ENCODE measurements at places on chromosomes 2 and 18. TPM values are rescaled to one million over a fixed set of nuclear protein-coding genes. Genes with fewer than 3 reads are reported as not detected.

Gene KIAA2012
- not detected for total RNA-seq

DNA sequence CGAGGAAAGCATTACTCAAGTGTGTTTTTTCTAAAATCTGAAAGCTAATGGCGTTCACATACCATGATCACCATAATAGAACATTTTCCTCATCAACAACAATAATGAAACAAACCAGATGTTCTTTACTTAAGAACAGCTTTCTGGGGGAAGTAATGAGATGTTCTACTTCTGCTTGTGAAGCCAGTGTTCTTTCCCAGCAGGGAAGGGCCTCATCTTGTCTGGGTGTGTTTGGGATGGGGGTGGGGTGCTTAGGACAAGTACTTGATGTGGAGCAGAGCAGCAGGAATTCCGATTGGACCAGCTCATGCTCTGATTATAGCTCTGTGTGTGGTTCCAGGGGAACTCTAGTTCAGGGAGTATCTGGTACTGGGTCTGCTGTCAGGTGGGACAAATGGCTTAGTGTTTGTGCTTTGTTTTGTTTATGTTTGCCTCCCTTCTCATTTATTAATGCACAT, 163.0 kb upstream of the NOSTRIN start:
- H3K4me1 ChIP-seq: no peaks in the 10 kb centered on the region
- H3K36me3 ChIP-seq: no peaks in the 10 kb centered on the region
- H3K27ac ChIP-seq: no peak overlapping the region
- peak; percentile 68 for DNase-seq
- no peak overlapping the region for H3K4me3 ChIP-seq

Gene MC4R
- not detected for total RNA-seq

- no peaks in the 10 kb centered on the region for H3K36me3 ChIP-seq
- H3K4me1 ChIP-seq: peaks cover 18% of the 10 kb centered on the region
- H3K27me3 ChIP-seq: no peaks in the 10 kb centered on the region
- DNase-seq: no peak
- H3K27ac ChIP-seq: no peak overlapping the region
- no peak overlapping the region for H3K4me3 ChIP-seq
These were observed 333.6 kb downstream of the METTL4 start for GRCh38 chr18:2237706-2238105.

Gene CKAP2L
- total RNA-seq: 2.1 TPM

GRCh38 chr18:33576999-33577646, 896 bp upstream of the ASXL3 start:
- DNase-seq: no peak
- H3K27ac ChIP-seq: no peak overlapping the region
- peaks cover 6% of the 10 kb centered on the region for H3K27me3 ChIP-seq
- peak overlapping the region; percentile 89 for H3K4me3 ChIP-seq
- peaks cover 10% of the 10 kb centered on the region for H3K4me1 ChIP-seq

GRCh38 chr2:178244777-178245176, 50.5 kb downstream of the OSBPL6 start:
- DNase-seq: no peak
- no peaks in the 10 kb centered on the region for H3K27me3 ChIP-seq
- H3K4me3 ChIP-seq: no peak overlapping the region
- H3K4me1 ChIP-seq: peaks cover 9% of the 10 kb centered on the region
- H3K36me3 ChIP-seq: no peaks in the 10 kb centered on the region
- H3K27ac ChIP-seq: no peak overlapping the region

Gene RAX
- not detected for total RNA-seq

Gene MATN3
- total RNA-seq: 13.3 TPM

Gene TMEFF2
- total RNA-seq: 0.41 TPM

GRCh38 chr2:64223055-64223454, 78.8 kb upstream of the PELI1 start:
- peaks cover 27% of the 10 kb centered on the region for H3K27me3 ChIP-seq
- H3K4me3 ChIP-seq: no peak overlapping the region
- DNase-seq: no peak
- no peaks in the 10 kb centered on the region for H3K36me3 ChIP-seq
- no peak overlapping the region for H3K27ac ChIP-seq
- peaks cover 3% of the 10 kb centered on the region for H3K4me1 ChIP-seq

Gene KYNU
- total RNA-seq: 0.72 TPM

Gene TPO
- total RNA-seq: not detected

Gene SIGLEC15
- 0.19 TPM for total RNA-seq

- H3K27ac ChIP-seq: no peak overlapping the region
- no peak for DNase-seq
- peaks cover 25% of the 10 kb centered on the region for H3K27me3 ChIP-seq
- no peak overlapping the region for H3K4me3 ChIP-seq
- no peaks in the 10 kb centered on the region for H3K36me3 ChIP-seq
- no peaks in the 10 kb centered on the region for H3K4me1 ChIP-seq
These were observed 5.7 kb upstream of the NMUR1 start for GRCh38 chr2:231535961-231536360.

Gene LRP2
- total RNA-seq: 0.79 TPM

Gene KCNG3
- 0.14 TPM for total RNA-seq

DNA sequence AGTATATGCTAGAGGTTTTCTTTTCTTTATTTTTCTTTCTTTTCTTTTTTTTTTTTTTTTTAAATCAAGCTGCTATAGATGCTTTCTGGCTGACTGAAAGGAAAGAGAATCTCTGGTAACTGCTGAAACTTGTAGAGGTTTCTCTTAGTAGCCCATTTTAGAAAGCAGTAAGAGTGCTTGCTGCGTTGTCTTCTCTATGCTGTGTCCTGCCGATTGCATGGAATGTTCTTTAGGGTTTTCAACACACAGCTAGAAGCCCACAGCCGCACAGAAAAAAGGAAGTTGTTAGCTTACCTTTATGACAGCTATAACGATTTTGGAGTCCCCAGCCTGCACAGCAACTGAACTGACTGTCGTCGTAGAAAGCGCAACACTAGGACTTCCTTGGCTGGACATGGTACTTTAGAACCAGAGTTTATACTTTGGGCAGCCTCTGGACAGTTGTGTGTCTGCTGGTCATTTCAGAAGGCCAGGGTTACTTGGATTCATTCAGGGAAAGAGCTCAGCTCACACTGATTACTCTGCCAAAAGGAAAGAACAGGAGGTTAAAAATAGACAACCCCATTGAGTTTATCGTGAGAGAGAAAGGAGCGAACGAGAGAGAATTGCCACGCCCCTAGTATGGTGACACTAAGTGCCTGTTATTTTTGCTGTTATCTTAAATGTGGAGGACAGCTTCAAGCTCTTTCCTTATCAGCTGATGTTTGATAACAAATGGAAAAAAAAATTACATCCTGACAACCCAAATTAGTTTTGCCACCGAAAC, at the start of gene CCDC141:
Gene CCDC141, minus strand, starts transcription at position 592 of the 766 bp plus-strand sequence. Its CDS starts 196 bp downstream, at position 396.
- no peak for DNase-seq
- H3K27me3 ChIP-seq: no peaks in the 10 kb centered on the region
- H3K36me3 ChIP-seq: no peaks in the 10 kb centered on the region
- H3K4me1 ChIP-seq: no peaks in the 10 kb centered on the region
- H3K27ac ChIP-seq: no peak within 1 kb of the TSS
- no peak within 1 kb of the TSS for H3K4me3 ChIP-seq

GRCh38 chr18:47346016-47346415, 94.6 kb upstream of the SKOR2 start:
- peaks cover 4% of the 10 kb centered on the region for H3K4me1 ChIP-seq
- H3K27ac ChIP-seq: no peak overlapping the region
- H3K4me3 ChIP-seq: no peak overlapping the region
- no peak for DNase-seq
- H3K27me3 ChIP-seq: no peaks in the 10 kb centered on the region

DNA sequence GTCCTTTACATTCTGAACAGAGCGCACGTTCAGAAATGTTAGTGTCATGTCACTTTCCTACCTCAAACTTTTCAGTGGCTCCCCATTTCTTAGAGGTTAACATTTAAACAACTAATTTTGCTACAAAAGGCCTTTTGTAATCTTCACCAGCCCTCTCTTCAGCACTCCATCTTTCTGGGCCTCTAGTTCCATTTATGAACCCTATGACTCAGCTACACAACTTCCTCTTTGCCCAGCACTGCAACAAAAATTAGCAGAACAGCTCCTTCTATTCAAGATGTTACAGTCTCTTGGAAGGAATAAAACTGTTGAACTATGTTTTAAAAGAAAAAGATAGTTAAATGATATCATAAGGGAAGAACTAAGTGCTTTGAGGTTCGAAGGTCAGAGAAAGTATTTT, 139.9 kb downstream of the VWC2L start:
- no peak overlapping the region for H3K27ac ChIP-seq
- no peaks in the 10 kb centered on the region for H3K36me3 ChIP-seq
- no peaks in the 10 kb centered on the region for H3K27me3 ChIP-seq
- no peak for DNase-seq
- no peaks in the 10 kb centered on the region for H3K4me1 ChIP-seq

- H3K27me3 ChIP-seq: peaks cover 24% of the 10 kb centered on the region
- peak overlapping the region; percentile 76 for H3K4me3 ChIP-seq
- peaks cover 12% of the 10 kb centered on the region for H3K4me1 ChIP-seq
- no peak overlapping the region for H3K27ac ChIP-seq
- DNase-seq: no peak
- no peaks in the 10 kb centered on the region for H3K36me3 ChIP-seq
These were observed 683 bp upstream of the TBC1D8 start for GRCh38 chr2:101151859-101152271.

DNA sequence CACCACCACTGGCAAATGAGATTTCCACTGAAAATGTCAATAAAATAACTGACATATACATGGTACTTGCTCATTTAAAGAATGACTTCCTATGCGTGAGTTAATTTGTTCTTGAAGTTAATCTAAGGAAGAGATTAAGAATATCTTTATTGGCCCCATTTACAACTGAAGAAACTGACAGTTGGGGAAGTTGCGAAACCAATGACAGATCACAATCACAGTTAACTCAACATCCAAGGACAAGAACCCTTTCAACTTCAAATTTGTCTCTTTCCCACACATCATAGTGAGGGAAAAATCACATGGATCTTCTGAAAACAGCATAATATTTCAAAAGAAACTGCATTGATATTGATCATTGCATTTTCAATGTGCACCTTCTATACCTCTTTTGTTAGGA, 565.4 kb downstream of the IRS1 start:
- H3K4me1 ChIP-seq: no peaks in the 10 kb centered on the region
- H3K27me3 ChIP-seq: no peaks in the 10 kb centered on the region
- H3K36me3 ChIP-seq: no peaks in the 10 kb centered on the region
- no peak for DNase-seq
- H3K27ac ChIP-seq: no peak overlapping the region
- no peak overlapping the region for H3K4me3 ChIP-seq

Gene GPBAR1
- 0.55 TPM for total RNA-seq

DNA sequence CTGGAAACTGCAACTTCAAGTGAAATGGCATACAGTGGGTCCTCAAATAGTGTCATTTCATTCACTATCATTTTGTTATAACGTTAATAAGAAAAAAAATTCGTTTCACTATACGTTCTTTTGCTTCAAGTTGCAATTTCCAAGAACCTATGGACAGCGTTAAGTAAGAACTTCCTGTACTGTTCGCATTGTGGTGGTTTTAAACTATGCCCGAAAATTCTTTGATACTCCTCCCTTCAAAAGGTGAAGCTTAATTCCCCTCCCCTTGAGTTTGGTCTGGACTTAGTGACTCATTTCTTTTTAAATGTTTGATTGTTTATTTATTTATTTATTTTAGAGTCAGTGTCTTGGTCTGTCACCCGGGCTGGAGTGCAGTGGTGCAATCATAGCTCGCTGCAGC, 20.7 kb downstream of the GNLY start:
- H3K27ac ChIP-seq: no peak overlapping the region
- peaks cover 8% of the 10 kb centered on the region for H3K27me3 ChIP-seq
- no peaks in the 10 kb centered on the region for H3K36me3 ChIP-seq
- peaks cover 4% of the 10 kb centered on the region for H3K4me1 ChIP-seq

- no peak overlapping the region for H3K4me3 ChIP-seq
- no peaks in the 10 kb centered on the region for H3K36me3 ChIP-seq
- no peak for DNase-seq
- no peak overlapping the region for H3K27ac ChIP-seq
- H3K4me1 ChIP-seq: peaks cover 39% of the 10 kb centered on the region
These were observed 11.4 kb downstream of the ATOH8 start for GRCh38 chr2:85765081-85765731.

Gene LBH
- total RNA-seq: 63.7 TPM

GRCh38 chr2:144083211-144083610, 436.7 kb downstream of the ZEB2 start:
- H3K4me1 ChIP-seq: peaks cover 32% of the 10 kb centered on the region
- no peaks in the 10 kb centered on the region for H3K36me3 ChIP-seq
- peak overlapping the region; percentile 93 for H3K27ac ChIP-seq
- peak; percentile 80 for DNase-seq

Gene CEBPZ
- total RNA-seq: 48.5 TPM

Gene ST6GAL2
- 120 TPM for total RNA-seq

- peaks cover 13% of the 10 kb centered on the region for H3K36me3 ChIP-seq
- no peak for DNase-seq
- H3K4me3 ChIP-seq: no peak overlapping the region
- H3K27ac ChIP-seq: no peak overlapping the region
These were observed 7.2 kb downstream of the CHPF start for GRCh38 chr2:219536425-219536824.

DNA sequence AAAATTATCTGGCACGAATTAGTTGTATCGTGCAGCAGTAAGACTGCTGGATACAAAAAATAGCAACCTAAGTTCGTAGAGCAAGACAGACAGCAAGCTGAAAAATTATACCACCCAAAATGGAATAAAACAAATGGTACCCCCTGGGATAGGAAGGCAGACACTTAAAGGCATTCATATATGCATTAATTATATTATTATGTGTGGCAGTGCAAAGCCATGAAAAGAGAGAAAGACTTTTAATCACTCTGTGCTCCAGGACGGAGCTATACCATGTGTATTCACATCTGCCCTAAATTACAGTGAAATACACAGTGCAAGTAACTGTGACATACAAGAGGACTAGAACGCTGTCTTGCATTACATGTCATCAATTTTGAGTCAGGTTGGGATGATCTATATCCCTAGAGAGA, 235.9 kb downstream of the GULP1 start:
- H3K27me3 ChIP-seq: no peaks in the 10 kb centered on the region
- no peaks in the 10 kb centered on the region for H3K4me1 ChIP-seq
- no peaks in the 10 kb centered on the region for H3K36me3 ChIP-seq
- DNase-seq: no peak

DNA sequence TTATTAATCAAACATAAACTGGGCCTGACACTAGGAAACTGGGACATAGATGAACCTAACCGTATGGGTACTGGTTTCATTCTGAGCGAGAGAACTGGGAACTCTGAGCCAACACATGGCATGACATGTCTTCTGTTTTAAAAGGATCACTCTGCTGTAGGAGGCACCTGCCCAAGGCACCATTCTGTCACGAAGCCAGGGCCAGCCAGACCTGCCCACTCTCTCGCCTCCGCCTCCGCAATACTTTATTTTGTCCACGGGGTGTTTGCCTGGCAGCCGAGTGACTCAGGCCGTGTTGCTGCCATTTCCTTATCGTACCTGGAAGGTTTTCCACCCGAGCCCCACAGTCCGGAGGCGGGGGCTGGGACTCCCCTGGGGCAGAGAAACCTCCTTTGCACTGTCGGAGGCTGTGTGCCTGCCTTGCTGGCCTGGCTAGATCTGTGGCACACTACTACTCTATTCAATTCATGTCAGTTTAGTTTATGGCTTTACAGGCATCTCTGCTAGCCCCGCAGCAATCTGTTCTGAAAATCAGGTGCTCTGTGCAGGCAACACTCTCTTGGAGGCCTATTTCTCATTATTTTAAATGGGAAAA, 120.4 kb upstream of the ACKR3 start:
- no peaks in the 10 kb centered on the region for H3K36me3 ChIP-seq
- no peak overlapping the region for H3K27ac ChIP-seq
- H3K4me1 ChIP-seq: no peaks in the 10 kb centered on the region
- no peak for DNase-seq
- H3K4me3 ChIP-seq: no peak overlapping the region

- no peak overlapping the region for H3K4me3 ChIP-seq
- H3K27ac ChIP-seq: no peak overlapping the region
- no peaks in the 10 kb centered on the region for H3K4me1 ChIP-seq
- peaks cover 13% of the 10 kb centered on the region for H3K36me3 ChIP-seq
- H3K27me3 ChIP-seq: no peaks in the 10 kb centered on the region
- DNase-seq: no peak
These were observed 20.3 kb downstream of the TRAPPC12 start for GRCh38 chr2:3399829-3400228.

All from astrocyte (in vitro differentiated cells and primary cell).